ENCODE measurements at places on chromosomes 3 and 15.

DNA sequence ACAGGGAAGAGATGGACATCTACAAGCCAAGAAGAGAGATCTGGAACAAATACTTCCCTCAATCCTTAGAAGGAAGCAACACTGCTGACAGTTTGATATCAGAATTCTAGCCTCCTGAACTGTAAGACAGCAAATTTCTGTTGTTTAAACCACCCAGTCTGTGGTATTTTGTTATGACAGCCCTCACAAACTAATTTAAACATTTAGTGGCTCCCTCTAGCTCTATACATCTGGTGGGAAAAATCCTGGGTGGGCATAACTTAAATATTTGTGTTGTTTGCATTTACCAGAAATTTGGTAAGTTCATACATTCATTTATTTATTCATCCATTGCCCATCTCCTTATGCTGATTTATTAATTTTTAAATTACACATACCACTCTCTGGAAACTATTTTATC is 62.5 kb upstream of the GSK3B start:
- DNase-seq: no peak

DNA sequence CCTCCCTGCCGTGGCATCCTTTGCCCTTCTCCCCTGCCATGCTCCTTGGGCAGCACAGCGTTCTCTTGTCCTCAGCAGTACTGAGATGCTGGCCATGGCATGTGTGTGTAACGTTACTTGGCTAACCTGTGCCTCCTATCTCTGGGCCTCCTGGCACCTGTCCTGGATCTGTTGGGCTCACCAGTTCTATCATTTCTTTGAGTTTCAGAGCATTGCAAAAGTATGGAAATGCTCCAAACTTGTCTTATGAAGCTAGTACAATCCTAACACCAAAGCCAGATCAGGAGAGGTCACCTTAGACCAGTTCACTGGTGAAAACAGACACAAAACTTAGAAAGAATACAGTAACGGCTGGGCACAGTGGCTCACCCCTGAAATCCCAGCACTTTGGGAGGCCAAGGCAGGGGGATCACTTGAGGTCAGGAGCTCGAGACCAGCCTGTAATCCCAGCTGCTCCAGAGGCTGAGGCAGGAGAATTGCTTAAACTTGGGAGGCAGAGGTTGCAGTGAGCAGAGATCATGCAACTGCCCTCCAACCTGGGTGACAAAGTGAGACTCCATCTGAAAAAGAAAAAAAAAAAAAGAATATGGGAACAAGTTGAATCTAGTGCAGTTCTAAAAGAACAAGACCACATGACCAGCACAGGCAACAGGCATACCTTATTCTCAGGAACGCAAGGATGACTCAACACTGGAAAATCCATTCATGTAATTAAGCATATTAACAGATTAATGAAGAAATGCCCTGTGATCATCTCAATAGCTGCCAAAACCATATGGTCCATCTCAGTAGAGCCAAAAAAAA is 62.4 kb upstream of the TRPM1 start:
- DNase-seq: no peak

DNA sequence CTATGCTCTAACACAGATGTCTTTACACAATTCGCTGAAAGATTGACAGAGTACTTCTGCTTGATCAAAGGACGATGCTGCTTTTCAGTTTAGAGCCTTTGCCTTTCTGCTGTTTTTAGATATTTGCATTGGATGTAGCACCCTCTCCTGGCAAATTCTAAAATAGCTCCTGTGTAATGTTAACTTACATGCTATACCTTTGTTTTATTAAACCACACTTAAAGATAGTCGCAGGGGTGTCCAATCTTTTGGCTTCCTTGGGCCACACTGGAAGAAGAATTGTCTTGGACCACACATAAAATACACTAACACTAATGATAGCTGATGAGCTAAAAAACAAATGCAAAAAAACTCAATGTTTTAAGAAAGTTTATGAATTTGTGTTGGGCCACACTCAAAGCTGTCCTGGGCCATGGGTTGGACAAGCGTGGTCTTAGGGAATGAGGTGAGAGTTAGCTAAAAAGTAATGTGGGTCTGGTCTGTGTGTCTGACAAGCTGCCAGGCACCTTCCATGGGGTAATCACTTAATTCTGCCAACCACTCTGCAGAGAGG is 62.9 kb downstream of the ATG7 start:
- no peak for DNase-seq

DNA sequence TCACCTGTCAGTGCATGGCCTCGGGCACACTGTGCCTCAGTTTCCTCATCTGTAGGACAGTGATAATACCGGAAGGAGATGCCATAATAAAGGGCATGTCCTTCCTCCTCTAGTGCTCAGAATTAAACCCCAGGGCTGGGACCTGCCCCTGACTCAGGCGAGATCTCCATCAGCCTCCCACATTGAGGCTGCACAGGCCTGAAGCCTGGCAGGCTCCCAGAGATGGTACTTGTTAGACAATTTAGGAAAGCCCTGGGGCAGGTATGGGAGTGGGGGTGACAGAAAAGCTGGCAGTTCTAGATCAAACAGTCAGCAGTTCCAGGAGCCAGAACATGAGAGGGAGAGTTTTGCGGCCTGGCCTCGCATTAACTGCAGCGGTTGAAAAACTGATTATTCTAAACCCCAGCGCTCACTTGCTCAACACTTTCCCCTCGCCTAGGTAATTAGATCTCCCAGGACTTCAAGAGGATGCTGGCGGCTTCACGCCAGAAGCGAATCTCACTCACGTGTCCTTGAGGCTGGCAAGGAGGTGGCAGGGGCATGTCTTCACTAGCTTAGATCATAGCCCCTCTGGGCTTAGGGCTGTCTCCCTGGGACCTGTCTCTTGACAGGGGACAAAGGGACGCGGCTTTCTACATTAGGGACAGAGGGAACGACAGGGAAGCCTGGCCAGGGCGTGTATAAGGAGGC is 73.1 kb downstream of the ATP2B2 start:
- no peak for DNase-seq

GRCh38 chr3:126126811-126127431 is 43.0 kb upstream of the SLC41A3 start:
- no peak for DNase-seq

- no peak for DNase-seq
Observed at GRCh38 chr15:96087180-96087884, 243.2 kb upstream of the NR2F2 start.

DNA sequence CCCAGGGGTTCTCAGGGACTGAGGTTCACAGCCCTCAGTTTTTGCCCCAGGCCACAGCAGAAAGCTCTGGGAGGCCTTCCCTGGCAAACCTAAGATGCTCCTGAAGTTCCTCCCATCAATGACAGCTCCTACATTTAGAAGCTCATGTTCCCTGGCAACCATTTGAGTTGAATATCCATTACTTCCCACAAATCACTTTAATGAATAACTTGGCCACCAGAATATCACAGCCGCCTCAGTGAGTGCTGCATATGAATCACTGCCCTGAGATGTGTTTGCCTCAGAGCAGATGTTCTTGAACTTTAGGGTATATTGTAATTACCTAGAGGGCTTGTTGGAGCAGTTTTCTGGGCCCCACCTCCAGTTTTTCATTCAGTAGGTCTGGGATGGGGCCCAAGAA is 27.4 kb downstream of the SLCO2A1 start:
- DNase-seq: no peak

GRCh38 chr3:63986146-63986545 is 37.1 kb downstream of the PSMD6 start:
- no peak for DNase-seq

- no peak for DNase-seq
Observed at GRCh38 chr3:71056327-71056726, 527.2 kb downstream of the FOXP1 start.

GRCh38 chr3:145849115-145849514 is 311.9 kb downstream of the PLOD2 start:
- no peak for DNase-seq

- DNase-seq: peak; percentile 19
Observed at GRCh38 chr3:156161172-156161571, 40.8 kb downstream of the KCNAB1 start.

- DNase-seq: peak; percentile 63
Observed at GRCh38 chr3:48504051-48504946, at the start of gene SHISA5. Gene SHISA5, minus strand, starts transcription at chr3:48504174. Its CDS starts 80 bp downstream, at chr3:48504094.

- no peak for DNase-seq
Observed at GRCh38 chr3:40657623-40658022, 132.9 kb downstream of the ZNF621 start.

GRCh38 chr3:55687526-55687925 is 200.4 kb upstream of the WNT5A start:
- DNase-seq: no peak

GRCh38 chr3:143576568-143577270 is 271.5 kb downstream of the SLC9A9 start:
- no peak for DNase-seq

DNA sequence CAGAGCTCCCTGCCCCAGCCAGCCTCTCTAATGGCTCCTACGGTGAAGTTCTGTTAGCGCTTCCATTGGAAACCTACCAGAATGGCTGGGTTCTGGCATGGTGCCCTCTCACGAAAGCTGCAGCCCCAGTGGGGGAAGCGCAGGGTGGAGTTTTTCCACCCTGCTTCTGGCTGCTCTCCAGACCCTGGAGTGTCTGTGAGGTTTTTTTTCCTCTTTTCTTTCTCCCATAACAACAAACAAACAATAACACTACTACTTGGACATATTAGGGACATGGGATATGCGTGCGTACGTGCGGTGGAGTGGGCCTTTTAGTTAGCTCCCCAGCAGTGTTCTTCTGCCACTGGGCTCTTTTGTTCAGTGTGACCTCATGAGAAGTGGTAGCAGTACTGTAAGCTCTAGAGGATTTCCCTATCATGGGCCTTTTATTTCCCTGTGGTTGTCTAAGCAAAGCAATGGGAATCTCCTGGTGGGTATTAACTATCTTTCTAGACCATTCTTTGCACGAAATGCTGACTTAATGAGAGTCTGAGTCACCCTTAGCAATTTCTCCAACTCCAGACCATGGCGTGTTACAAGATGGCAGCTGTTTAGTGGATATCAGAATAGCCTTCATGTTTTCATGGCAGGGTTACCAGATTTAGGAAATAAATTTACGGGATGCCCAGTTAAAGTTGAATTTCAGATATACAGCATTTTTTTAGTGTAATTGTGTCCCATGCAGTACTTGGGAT is 161.9 kb downstream of the FNDC3B start:
- no peak for DNase-seq

DNA sequence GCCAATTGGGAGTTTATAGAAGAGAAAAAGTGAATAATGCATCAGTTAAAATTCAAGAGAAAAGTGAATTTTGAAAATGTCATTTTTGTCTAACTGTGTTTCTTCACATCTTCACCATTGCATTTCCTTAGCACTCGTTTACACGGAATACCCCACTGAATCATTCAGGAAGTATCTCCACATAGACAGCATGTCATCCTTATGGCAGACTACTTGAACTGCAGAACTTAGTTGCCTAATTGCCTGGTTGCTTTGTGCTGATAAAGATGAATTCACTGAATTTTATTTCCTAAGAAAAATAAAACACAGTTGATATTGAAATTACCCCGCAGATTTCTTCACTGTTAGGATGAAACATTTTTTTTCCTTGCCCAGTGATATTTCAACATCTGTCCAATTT is 627.1 kb downstream of the ROBO1 start:
- no peak for DNase-seq

DNA sequence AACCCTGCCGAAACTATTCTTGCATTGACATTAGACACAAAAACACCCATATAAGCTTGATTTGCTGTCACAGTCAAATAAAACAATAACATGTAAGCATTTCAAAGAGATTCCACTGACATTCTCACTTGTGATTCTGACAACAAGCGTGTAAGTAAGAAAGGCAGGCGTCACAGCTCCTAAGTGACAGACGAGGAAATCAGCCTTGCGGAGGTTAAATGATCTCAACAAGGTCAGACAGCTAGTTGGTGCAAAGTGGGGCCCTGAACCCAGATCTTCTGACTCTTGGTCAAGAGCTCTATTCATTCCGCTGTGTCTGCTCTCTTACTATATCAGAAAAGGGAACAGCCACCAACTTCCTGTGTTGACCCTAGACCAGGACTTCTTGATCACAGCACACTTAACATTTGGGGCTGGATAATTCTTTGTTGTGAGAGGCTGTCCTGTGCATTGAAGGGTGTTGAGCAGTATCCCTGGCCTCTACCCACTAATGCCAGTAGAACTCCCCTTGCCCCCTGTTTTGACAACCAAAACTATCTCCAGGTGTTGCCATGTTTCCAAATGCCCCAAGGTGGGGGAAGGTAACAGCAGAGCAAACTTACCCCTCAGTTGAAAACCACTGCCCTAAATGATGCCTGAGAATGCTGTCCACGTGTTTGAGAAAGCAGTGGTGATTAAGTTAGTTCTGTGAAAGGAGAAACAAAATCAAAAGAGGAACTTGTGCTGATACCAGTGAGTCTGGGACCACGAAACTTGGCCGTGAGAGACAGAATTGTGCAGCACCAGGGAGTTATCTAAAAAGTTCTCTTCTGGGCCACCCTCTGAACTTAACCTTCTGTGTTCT is 86.1 kb downstream of the LIPC start:
- peak; percentile 11 for DNase-seq

DNA sequence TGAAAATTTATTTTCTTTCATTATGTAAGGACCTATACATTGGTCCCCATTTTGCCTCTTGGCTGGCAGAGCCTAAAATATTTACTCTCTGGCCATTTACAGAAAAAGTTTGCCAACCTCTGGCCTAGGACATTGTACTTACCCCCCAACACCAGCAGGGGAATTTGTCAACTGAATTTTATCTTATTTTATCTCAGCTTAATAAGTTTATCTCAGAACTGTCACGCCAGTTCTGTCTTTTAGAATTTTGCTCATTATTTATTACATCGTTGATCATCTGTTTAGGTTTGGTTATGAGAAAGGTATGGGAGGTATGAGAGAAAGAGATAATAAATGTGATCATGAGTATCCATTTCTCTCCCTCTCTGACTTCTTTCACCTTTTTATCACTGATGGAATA is 38.3 kb downstream of the CHD2 start:
- DNase-seq: no peak

GRCh38 chr15:70505411-70505919 is 257.9 kb downstream of the UACA start:
- peak; percentile 41 for DNase-seq

- no peak for DNase-seq
Observed at GRCh38 chr15:58361273-58361759, 70.5 kb upstream of the LIPC start.

DNA sequence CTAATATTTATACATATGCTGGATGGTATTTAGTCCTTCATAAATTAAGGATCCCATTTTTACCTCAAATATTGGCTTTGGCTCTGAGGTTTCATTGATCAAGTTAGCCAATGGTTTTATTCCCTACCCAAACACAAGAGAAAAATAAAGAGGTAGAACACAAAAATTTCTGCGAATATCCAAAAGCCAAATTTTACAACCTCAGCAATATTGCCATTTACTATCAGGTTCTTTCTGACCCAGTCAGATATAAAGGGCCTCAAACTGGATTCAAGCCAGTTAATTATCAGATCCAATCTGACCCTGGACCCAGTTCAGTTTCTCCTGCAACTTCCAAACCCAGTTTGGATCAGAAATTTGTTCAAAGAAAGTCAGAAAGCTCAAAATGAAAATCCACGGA is 998.1 kb downstream of the SI start:
- no peak for DNase-seq

DNA sequence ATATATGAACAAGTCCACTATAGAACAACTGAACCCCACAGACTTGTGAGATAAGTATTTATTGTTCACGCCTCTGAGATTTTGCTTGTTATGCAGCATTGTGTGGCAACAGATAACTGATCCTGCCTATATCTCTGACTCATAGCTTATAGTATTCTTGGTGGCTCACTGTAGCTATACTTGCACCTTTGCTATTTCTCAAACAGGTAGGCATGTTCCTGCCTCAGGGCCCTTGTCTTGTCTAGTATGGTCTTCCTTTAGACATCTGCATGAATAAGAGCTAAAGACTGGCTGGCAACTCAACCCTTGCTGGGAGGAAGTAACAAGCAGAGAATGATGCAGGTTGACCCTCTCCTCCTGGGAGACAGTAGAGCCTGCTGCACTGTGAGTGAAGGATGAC is 256.1 kb downstream of the CHST2 start:
- no peak for DNase-seq
